ENCODE measurements at places on chromosomes 13 and 19.

DNA sequence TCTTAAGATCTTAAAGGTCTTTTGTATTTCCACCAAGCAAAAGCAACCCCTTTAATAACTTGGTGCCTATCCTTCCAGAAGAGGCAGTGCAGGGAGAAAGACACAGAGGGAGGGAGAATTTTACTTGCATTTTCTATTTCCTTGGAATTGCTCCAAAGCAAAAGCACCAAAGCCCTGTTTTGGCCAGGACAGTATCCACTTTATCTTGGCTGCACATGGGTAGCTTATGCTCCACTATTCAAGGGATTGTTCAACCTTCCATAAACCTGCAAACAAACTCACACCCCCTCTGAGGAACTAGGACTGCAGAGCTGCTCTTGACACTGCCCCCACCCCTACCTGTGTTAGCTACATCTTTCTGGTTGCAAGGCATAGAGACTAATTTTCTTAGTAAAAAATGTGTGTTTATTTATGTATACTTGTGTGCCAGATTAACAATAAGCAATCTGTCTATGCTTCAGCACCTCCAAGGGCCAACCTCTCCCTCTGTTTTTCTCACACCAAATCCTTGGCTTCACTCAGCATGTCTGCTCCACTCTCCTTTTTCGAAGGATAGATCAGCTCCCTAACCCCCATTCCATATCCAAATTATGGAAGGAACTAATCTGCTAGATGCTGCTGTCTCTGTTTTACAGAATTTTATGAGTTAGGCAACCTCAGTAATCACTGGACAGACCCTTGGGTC, 68.1 kb upstream of the KLF12 start:
- no peak for DNase-seq

DNA sequence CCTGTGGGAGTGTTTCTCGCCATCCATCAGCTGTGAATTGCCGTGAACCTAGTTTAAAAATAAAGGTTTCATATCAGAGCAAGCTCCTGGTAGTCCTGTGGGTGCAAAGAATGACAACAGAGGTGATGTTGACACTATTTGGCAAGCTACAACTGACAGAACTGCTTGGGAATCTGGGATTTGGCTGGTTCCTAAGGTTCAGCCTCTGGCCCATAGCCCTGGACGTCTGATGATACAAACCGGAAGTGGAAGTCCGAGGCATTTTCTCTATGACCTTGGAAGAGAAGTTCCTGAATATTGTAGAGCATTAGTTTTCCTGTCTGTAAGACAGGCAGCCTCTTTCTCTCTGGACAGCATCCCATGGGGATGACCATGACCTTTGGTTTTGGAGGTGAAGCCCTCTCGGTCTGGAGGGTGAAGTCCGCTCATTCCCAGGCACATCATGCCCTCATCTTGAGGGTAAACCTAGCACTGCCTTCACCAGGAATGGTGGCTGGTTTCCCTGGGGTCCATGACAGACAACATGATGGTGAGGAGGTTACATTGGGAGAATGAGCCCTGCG, 29.1 kb downstream of the GATAD2A start:
- no peak for DNase-seq

- DNase-seq = no peak
Measured at GRCh38 chr13:33571618-33572017, 246.3 kb upstream of the RFC3 start.

GRCh38 chr13:24221007-24221406, 60.5 kb downstream of the SPATA13 start:
- no peak for DNase-seq

DNA sequence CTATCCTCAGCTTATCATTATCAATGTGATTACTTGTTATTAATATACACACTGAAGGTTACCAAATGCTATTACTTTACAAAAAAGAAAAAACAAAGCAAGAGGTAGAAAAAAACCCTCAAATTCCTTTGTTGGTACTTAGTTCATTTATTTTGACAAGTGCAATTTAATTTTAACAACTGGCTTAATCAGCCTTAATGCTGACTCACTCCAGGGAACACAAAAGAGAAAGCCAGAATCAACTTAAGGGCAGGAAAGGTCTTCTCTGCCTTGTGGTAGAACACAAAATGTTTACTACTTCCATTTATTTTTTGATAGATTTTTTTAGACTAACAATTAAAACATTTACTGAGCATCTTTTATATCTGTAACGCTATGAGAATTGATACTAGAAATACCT, 417.1 kb downstream of the PCDH17 start:
- DNase-seq = no peak

- no peak for DNase-seq
Measured at GRCh38 chr13:72963762-72964161, 95.0 kb upstream of the KLF5 start.

- DNase-seq = peak; percentile 41
Measured at GRCh38 chr13:110528371-110528770, 33.2 kb downstream of the RAB20 start.

DNA sequence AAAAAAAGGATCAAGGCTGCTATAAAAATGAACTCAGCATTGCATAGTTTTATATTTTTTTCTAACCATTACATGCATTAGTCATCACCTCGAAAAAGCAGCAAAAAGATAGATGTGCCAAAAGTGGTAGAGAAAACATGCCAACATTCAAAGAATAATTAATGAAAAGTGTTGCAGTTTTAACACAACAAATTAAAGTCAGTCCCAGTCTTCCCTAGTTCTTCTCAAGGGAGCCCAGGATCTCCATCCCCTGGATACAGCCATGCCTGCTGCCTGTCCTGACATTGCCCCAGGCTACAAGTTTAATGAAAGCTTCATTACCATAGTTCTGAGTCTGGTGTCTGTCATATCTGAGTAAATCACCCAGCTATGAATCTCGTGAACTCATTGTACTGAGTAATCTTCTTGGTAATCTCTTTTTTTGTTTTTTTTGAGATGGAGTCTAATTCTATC, 116.6 kb upstream of the KLF12 start:
- DNase-seq = no peak

DNA sequence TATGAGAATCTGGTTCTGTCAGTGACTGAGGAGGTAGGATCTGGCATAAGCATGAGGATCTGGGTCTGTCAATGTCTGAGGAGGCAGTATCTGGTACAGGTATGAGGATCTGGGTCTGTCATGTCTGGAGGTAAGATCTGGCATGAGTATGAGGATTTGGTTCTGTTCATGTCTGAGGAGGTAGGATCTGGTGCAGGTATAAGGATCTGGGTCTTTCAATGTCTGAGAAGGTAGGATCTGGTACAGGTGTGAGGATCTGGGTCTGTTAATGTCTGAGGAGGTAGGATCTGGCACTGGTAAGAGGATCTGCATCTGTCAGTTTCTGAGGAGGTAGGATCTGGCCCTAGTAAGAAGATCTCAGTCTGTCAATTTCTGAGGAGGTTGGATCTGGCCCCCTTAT, 12.4 kb upstream of the PDCD2L start:
- DNase-seq = no peak

DNA sequence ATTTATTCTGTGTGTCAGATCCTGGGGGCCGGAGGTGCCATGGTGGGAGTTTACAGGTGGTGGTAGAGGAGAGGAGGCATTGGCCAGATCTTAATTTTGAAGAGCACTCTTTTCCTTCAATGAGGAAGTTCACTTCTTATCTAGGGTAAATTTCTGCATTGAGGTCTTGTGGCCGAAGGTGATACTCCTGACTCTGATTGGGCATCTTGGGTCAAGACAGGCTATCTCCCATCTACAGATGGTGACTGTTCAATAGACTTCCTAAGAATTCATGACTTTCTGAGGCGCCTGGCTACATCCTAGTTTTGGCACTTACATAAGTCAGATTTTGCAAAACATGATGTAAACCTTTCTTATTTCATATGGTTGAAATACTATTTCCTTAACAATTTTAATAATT, 135.2 kb downstream of the SUCLA2 start:
- no peak for DNase-seq

GRCh38 chr13:31167490-31167889, 5.8 kb upstream of the HSPH1 start:
- DNase-seq = no peak

DNA sequence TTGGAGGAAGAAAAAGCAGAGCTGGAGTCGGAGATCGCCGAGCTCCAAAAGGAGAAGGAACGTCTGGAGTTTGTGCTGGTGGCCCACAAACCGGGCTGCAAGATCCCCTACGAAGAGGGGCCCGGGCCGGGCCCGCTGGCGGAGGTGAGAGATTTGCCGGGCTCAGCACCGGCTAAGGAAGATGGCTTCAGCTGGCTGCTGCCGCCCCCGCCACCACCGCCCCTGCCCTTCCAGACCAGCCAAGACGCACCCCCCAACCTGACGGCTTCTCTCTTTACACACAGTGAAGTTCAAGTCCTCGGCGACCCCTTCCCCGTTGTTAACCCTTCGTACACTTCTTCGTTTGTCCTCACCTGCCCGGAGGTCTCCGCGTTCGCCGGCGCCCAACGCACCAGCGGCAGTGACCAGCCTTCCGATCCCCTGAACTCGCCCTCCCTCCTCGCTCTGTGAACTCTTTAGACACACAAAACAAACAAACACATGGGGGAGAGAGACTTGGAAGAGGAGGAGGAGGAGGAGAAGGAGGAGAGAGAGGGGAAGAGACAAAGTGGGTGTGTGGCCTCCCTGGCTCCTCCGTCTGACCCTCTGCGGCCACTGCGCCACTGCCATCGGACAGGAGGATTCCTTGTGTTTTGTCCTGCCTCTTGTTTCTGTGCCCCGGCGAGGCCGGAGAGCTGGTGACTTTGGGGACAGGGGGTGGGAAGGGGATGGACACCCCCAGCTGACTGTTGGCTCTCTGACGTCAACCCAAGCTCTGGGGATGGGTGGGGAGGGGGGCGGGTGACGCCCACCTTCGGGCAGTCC, 5.0 kb downstream of the FOSB start:
- DNase-seq = no peak

GRCh38 chr19:42468273-42468796, 25.6 kb upstream of the CXCL17 start:
- no peak for DNase-seq

DNA sequence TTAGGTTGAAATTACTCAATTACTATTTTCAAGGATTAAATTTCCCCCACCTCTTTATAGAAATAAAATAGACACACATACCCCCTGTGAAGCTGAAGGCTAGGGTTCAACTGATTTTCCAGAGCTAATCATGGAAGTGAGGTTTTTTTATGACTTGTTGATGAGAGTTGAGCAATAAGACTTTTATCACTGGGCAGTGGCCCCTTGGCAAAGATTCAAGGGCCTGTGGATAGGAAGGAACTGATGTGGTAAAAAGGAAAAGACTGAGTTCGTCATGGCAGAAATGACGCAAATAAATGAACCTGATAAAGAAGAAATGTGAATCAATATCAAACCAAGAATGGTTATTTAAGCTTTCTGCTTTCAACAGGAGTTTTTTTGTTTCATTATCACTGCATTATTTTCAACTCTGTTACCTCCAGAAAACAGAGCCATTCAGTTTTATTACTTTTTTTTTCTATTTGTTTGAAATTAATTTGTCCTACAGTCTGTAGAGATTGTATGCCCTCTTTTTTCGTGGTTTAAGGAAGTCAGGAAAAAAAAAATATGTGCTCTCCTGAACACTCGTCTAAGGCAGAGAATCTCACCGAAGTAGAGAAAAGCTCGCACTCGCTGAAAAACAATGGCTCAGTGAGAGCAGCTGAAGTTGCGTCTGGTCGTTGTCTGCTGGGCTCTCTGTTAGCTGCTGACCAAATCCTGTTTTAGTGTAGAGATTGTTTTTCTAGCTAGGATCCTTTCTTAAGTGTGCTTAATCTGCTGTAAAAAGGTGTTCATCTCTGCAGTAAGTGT, 38.9 kb downstream of the STOML3 start:
- no peak for DNase-seq

DNA sequence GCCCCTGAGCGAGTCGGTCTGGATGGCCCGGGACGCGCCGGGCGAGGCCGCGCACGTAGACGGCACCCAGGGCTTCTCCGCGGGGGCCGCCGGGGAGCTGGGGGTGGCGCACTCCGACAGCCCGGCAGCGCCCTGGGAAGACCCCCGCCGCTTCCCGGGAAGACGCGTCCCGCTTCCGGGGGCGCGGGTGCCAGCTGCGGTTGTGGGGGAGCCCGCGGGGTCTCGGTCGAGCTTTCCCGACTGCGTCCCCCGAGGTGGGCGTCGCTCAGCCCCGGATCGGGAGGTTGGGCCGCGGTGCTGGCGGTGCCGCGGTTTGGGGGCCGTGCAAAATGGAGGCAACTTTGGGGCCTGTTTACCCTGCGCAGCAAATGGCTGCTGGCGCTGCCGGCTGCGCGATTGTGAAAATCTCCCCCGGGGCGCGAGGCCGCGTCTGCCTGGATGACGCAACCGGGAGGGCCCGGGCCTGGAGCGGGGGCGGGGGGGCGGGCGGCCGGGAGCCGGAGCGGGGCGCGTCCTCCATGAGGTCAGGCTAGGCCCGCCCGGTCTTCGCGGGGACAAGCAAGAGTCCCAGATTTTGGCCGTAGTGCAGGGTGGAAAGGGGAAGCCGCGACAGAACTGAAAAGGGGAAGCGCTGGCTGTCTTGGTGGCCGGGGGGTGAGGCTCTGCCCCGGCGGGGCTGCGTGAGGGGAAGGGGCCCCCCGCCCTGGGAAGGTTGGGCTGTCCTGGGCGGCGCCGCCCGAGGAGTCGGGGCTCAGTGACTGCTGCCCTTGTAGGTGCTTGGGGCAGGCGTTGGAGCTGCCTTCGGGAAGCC, 11.3 kb downstream of the PEAK3 start:
- peak; percentile 98 for DNase-seq

- DNase-seq = no peak
Measured at GRCh38 chr19:50803633-50804419, 13.6 kb downstream of the ACP4 start.

GRCh38 chr19:7914099-7914498, 531 bp upstream of the TGFBR3L start:
- no peak for DNase-seq

- no peak for DNase-seq
Measured at GRCh38 chr19:29928831-29929230, 13.2 kb upstream of the URI1 start.

DNA sequence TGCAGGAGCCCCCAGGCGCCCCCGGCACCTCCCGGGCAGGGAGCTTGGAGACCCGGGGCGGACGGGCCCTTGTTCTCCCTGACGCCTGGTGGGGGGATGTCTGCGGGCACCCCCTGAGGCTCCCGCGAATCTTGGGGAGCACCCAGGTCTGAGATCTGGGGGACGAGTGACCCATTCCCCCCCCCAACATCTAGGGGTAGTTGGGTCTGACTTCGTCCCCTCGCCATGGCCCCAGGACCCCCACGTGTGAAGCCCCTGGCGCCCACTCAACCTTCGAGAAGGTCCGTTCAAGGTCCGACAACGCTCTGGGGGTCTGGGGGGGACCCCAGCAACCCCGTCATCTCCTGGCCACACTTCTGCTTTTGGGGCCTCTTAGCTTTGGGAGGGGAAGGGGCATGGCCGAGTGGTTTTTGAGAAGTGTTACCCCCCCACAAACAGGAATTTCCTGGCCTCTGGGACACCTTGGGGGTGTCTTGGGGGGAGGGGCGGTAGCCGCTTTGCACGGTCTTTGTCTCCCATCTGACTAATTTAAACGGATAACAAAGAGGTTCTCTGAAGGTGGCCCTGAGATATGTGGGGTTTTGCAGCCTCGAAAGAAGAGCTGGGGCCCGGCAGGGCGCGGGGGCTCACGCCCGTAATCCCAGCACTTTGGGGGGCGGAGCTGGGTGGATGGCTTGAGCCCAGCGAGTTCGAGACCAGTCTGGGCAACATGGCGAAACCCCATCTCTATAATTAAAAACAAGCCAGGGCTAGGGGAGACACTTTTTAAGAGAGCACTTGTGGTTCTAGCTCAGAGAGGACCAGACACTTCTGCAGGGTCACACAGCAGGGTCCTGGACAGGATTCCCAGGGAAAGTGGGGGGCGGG, 608 bp downstream of the CNN2 start:
- no peak for DNase-seq
